ENCODE measurements at places on chromosomes 4 and X.

GRCh38 chr4:72073816-72074215 is 42.0 kb downstream of the NPFFR2 start:
- DNase-seq, result no peak

- no peak for DNase-seq
Observed at GRCh38 chr4:120843849-120844527, 78.5 kb downstream of the PRDM5 start.

GRCh38 chrX:140317462-140317861 is 187.4 kb downstream of the SOX3 start:
- DNase-seq, result no peak

- no peak for DNase-seq
Observed at GRCh38 chr4:7783541-7783940, 156.1 kb downstream of the AFAP1 start.

DNA sequence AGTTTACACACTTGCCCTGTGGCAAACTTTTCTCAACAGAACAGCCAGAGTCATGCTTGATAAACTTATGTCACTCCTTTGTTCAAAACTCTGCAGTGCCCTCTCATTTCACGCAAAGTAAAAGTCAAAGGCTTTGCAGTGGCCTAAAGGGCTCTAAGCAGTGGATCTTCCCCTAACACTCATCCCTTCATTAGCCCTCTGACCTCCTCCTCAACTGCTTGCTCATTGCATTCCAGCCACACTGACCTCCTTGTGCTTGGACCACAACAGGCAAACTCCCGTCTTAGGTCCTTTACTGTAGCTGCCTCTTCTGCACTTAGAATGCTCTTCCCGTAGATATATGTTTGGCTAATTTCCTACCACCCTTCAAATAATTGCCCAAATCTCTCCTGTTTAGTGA is 5.6 kb downstream of the PRDM5 start:
- DNase-seq, result no peak

- DNase-seq, result no peak
Observed at GRCh38 chrX:151879856-151880255, 32.8 kb upstream of the MAGEA4 start.

All from CD4-positive, alpha-beta T cell treated with Interferon gamma for 1 hour (primary cell).